ENCODE measurements at places on chromosomes 7 and 10.
A peak's percentile ranks its signal among the peaks of the same experiment; 100 is the strongest.

DNA sequence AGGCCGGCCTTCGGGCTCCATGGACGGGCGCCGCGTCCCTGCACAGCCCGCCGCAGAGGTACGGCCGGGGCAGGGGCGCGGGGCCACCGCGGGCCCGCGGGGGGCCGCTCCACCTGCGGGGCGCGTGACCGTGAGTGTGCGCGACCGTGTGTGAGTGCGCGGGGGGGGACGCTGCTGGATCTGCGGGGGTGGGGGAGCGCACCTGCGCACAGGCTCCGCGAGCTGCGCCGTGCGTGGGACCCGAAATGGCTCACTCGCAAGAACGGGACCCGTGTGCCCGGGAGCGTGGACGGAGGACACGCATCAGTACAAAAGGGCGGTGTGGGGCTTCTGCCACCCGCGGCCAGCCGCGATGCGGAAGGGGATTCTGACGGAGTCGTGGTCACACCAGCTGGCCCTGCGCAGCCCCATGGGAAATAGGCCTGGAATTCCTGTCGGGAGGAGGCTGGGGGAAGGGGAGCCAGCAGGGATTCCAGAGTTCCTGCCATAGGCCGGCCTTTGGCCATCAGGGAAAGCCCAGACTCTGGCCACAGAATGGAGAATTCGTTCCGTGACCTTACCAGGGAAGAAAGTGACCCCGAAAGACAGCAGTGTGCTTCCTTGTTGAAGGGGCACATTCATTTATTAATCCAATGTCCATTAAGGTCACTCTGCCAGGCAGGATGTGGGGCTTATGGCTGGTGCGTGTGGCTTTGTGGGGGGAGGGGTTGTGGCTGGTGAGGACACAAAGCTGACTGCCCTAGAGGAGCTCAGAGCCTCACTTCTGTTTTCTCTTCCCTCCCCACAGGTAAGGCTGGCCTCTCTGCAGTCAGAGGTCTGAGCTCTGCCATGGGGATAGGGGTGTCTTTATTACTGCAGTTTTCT, 494 bp downstream of the REPIN1 start:
- DNase-seq, result peak; percentile 88

DNA sequence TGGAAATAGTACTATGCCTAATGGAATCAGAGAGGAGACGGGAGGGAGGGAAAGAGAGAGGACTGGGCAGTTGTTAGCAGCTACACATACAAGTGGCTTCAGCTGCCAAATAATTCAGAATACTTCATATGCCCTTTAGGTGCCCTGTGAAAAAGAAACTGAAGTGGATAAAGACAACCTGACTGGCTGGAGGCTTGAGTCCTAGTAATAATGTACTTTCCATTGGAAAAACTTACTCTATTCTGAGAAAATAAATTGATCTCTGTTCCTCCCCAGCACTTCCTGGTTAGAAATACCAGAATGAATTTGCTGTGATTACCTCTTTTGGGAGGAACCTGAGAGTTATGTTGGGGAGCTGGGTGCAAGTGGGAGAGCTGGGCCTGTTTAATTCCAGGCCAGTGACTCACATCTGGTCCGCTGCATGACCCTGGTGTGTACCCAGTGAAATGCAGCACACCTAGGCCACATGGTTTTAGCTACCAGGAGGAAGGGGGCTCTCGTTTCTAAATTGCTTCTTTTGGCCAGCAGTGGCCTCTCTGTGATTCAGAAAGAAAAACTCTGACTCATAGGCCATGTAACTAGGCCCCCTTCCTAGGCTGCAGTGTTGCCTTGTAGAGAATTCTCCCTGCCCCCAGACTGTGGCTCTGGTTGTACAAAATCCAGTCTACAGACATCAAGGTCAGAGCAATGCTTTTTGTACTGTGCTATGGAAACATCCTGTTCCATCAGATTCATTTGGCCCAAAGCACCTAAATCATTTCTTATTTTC, 6.5 kb downstream of the AGFG2 start:
- no peak for DNase-seq

DNA sequence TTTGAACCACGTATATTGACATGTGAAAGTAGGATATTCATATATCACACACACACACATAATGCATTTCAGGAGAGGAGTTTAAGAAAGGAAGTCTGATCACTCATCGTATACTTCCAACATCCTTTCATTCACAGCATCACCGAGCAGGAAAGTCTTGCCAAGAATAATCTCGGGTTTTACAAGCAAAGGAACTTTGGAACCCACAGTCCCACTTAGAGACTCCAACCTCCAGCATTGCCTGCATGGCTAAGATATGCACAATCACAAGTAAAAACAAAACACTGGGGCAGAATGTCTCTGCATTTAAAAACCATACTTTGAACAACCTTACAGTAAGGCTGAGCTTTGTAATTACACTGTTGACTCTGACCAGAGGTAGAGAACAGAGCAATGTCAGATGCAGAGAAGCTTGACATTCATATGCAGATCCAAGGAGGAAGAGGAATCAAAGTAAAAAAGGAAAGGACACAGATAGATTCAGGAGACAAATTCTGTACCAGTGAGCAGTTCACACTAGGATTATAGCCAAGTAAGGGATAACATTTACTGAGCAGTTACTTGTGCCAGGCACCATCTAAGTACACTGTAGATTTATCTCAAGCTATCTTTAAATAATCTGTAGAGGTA, 14.8 kb downstream of the THSD7A start:
- DNase-seq, result no peak

DNA sequence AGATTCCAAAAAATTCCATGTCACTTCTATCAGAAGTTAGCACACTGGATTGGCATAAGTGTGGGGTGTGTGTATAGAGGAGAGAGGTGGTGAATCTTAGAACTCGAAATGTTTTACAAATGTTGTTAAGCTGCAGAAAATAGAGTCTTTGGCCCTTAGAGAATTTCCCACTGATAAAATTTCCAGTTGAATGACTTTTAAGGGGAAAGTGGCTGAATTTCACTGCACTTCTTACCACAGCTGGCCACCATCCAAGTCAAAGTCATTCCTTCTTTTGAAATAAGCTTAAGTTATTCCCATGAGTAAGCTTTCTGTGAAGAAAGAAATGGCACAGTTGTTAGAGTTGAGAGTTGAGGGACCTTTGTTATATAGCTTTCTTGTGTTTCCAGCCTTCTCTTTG, 13.9 kb downstream of the VCL start:
- peak; percentile 27 for DNase-seq

- no peak for DNase-seq
Observed at GRCh38 chr10:11023009-11023953, 5.6 kb downstream of the CELF2 start.

DNA sequence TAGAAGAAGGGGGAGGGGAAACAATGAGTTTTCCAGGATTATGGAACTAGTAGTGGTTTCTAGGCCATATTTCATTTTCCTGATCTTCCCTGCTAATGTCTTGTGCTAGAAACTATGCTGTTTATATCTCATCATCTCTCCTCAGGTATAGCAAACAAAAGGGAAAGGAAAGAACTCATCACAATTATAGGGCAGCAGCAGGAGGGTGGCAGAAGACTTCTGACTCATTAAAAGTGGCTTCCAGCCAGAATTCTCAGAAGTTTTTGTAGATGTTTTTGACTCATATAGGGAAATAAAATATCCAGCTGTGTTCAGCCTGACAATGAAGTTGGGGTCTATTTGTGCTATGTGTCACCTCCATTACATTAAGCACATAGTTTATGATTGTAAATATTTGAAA, 6.5 kb downstream of the AHR start:
- DNase-seq, result no peak

All from retina (tissue), 1 donor.